CD4-positive, alpha-beta T cell treated with Interleukin-10 for 1 hour (primary cell): ENCODE measurements at places on chromosomes 11 and 22.

- no peak for DNase-seq
Measured at GRCh38 chr11:61158691-61159381, 2.4 kb downstream of the VPS37C start.

DNA sequence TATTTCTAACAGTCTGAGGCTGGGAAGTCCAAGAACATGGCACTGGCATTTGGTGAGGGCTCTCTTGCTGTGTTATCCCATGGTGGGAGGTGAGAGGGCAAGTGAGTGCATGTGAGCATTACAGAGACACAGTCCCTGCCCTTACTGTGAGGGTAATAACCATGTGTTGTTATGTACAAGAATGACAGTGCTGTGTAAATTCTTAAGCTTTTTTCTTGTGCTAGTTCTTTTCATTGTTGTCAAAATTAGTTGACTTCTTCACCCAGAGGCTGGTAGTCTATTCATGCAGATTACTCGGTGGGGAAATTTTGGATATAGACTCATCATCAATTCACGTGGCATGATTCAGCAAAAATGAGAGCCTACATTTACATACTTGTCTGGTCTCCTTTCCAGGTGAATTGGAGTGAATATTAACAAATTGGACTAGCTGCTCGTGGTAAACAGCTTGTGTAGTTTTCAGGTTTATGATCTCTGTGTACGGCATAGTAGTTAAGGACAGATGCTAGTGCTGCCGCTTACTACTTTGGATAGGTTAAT, 49.3 kb downstream of the ATXN10 start:
- DNase-seq = no peak

DNA sequence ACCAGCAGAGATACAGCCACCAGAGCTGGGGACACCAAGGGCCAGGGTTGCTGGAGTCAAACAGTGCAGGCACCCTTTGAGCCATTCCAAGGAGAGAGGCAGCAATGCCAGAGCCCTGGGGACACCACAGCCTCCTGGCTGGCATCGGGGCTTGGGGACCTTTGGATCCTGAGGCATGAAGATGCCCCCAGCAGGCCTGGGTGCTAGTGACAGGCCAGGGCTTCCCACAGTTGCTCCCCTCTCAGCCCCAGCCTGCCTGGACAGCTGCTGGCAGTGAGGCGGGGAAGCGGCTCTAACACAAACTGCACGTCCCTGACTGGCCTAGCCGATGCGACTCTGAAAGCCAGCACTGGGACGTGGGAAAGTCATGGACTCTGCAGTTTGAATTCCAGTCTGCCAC, 2.7 kb downstream of the CD5 start:
- DNase-seq = no peak

DNA sequence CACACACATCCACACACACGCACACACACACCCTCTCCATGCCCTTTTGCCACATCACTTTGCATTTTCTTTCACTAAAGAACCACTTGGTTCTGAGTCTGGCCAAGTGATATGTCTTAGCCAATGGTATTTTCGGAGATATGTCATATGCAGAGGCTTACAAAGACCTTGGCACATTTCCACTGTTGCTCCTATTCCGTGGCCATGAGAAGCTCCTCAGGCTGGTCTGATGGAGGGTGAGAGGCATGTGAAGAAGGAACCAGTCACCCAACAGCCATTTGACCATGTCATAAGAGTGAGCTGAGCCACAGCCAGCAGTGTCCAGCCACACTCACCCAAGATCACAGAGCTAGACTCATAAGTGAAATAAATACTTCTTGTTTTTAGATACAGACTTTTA, 212.6 kb upstream of the NAV2 start:
- DNase-seq = no peak

DNA sequence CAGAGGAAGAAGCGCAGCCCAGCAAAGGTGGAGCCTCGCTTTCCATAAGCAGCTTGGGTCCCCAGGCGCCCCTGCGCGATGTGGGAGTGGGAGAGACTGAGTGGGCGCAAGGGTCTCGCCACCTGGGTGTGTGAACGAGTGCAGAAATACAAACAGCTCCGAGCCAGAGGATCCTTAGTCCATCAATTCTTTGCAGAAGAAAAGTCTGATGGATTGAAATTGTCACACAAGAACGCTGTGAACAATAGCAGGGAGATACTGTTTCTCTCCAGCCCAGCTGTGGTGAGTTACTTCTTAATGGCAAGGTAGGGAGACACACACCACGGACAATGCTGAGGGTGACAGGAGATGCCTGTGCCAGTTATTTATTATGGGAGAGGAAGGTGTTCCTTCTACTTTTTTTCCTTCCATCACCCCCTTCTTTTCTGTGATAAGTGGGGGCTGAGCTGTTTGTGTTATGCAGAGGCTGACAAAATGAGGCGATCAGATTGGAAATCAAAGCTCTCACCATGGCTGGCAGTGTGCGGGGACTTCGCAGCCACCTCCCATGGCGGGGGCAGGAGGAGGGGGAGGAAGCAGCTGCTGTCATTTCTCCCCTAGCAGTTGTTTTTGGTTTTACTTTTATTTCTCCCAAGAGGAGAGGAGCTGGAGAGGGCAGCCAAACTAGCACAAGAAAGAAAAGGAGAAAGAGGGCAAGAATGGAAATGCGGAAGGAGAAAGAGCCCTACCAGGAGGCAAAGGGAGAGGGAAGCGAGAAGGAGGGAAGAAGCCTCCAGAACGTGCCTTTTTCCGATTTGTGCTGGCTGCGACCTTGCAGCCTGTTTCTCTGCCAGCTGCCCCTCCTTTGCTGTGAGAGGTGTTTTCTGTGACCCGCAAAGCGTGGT, 755.8 kb downstream of the NTM start:
- peak; percentile 9 for DNase-seq

GRCh38 chr11:16027621-16028020, 328.7 kb downstream of the SOX6 start:
- DNase-seq = no peak

DNA sequence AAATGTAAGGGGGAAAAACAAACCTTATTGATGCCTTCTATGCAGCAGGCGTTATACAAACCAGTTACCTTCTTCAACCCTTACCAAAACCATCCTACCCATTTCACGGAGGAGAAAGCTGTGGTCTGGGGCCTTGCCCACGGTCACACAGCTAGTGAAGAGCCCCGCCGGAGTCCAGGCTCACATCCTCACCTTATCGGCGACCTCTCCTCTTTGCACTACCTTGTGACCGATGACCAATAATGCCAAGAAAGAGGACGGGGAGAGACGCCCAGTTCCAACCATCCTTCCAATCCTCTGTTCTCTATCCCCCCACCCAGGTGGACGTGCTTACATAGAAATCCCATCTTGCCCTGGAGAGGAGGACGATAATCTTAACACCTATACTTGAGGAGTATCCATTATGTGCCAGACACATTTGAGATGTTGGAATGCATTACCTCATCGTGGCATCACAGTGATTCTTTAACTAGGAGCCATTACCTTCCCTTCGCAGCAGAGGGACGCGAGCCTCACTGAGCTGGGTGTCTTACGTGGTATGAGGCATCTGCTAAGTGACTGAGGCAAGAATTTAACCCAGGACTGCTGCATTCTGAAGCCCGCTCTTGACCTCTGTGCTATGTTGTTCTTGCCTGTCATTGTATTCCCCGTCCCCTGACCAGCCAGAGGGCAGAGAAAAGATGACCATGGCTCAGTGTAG, 253.7 kb upstream of the B3GAT1 start:
- DNase-seq = no peak
